Adrenal gland (tissue), 19 donors: ENCODE measurements at places on chromosomes 5 and 9. TPM values are rescaled to one million over a fixed set of nuclear protein-coding genes. Genes with fewer than 3 reads are reported as not detected.

DNA sequence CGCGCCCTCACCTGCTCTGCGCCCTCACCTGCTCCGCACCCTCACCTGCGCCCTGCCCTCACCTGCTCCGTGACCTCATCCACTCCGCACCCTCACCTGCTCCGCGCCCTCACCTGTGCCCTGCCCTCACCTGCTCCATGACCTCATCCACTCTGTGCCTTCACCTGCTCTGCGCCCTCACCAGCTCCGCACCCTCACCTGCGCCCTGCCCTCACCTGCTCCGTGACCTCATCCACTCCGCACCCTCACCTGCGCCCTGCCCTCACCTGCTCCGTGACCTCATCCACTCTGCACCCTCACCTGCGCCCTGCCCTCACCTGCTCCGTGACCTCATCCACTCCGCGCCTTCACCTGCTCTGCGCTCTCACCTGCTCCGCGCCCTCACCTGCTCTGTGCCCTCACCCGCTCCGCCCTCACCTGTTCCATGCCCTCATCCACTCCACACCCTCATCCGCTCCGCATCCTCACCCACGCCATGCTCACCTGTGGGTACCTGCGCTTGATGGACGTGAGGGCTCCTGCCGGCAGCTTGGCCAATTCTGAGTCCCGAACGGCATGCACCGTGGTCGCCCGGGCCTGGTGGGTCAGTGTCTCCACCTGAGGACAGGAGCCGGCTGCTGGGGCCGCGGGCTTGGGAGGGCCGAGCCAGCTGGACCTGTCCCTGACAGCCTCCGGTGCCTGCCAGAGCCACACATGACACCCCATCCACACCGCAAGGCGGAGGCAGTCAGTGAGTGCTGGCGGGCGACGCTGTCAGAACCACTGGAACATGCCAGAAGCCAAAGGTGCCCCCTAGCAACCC lies 35.6 kb upstream of the NSMF start:
- no peaks in the 10 kb centered on the region for H3K36me3 ChIP-seq
- H3K4me1 ChIP-seq: no peaks in the 10 kb centered on the region
- no peaks in the 10 kb centered on the region for H3K27me3 ChIP-seq
- no peak for DNase-seq

LAMC3 gene
- 58.2 TPM for total RNA-seq

LCN15 gene
- not detected for total RNA-seq

DNA sequence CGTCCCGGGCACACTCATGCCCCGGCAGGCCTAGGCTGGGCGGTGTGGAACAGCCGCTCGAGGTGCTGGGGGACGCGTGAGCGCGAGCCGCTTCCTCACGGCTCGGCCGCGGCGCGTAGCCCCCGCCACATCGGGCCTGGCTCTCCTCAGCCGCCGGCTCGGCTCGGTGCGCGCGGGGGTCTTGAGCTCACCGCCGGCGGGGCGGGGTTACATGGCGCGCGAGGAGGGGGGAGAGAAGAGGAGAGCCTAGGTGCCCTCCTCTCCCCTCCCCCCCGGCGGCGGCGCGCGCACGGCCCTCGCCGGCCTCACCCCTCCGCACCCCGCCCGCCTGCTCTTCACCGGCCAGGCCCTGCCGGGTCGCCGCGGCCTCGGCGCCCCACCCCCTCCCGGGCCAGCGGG lies 7.7 kb downstream of the RANBP6 start:
- peak; percentile 84 for DNase-seq
- no peaks in the 10 kb centered on the region for H3K27me3 ChIP-seq
- H3K36me3 ChIP-seq: no peaks in the 10 kb centered on the region
- H3K4me1 ChIP-seq: no peaks in the 10 kb centered on the region

ZDHHC11 gene
- total RNA-seq: 3.6 TPM

GRCh38 chr5:58363461-58364249 lies 96.2 kb downstream of the PLK2 start:
- H3K36me3 ChIP-seq: no peaks in the 10 kb centered on the region
- no peak for DNase-seq
- H3K4me3 ChIP-seq: no peak overlapping the region

DNA sequence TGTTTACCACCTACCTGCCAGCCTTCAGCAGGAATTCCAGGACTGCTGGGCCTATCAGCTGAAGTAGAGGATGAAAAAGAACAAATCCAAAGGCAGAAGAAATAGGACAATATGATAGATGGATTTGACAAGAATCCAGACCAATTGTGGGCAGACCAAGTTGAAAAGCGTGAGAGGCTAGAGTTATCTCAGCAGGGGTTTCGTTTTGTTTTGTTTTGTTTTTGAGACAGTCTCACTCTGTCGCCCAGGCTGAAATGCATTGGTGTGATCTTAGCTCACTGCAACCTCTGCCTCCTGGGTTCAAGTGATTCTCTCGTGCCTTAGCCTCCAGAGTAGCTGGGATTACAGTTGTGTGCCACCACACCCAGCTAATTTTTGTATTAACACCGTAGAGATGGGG lies 113.2 kb downstream of the PALM2AKAP2 start:
- DNase-seq: no peak
- H3K36me3 ChIP-seq: no peaks in the 10 kb centered on the region
- no peaks in the 10 kb centered on the region for H3K4me1 ChIP-seq
- H3K27me3 ChIP-seq: no peaks in the 10 kb centered on the region
- H3K4me3 ChIP-seq: no peak overlapping the region

C5 gene
- 2.7 TPM for total RNA-seq

GRCh38 chr5:22473886-22474285 lies 379.3 kb downstream of the CDH12 start:
- no peaks in the 10 kb centered on the region for H3K4me1 ChIP-seq
- no peaks in the 10 kb centered on the region for H3K27me3 ChIP-seq
- H3K36me3 ChIP-seq: no peaks in the 10 kb centered on the region
- H3K27ac ChIP-seq: no peak overlapping the region
- no peak overlapping the region for H3K4me3 ChIP-seq
- DNase-seq: no peak

DNA sequence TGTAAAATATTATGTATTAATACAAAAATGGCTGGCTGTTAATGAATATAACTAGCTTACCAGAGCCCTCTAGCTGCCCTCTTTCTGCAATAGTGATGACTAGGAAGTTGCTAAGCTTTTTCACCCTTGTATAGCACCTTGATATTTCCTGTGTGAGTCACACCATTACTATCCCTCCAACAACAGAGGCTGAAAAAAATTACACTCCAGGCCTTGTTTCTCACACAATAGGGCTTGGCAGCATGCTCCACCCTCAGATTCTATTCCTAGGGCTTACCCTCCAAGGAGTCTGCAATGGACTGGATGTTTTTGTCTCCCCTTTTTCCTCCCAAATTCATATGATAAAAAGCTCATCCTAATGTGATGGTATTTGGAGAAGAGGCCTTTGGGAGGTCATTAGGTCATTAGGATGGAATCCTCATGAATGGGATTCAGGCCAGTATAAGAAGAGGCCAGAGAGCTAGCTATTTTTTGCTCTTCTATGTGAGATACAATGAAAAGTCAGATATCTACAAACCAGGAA lies 184.6 kb upstream of the MAP1B start:
- H3K27me3 ChIP-seq: no peaks in the 10 kb centered on the region
- no peaks in the 10 kb centered on the region for H3K36me3 ChIP-seq
- H3K27ac ChIP-seq: no peak overlapping the region
- DNase-seq: no peak
- no peak overlapping the region for H3K4me3 ChIP-seq
- H3K4me1 ChIP-seq: no peaks in the 10 kb centered on the region

DNA sequence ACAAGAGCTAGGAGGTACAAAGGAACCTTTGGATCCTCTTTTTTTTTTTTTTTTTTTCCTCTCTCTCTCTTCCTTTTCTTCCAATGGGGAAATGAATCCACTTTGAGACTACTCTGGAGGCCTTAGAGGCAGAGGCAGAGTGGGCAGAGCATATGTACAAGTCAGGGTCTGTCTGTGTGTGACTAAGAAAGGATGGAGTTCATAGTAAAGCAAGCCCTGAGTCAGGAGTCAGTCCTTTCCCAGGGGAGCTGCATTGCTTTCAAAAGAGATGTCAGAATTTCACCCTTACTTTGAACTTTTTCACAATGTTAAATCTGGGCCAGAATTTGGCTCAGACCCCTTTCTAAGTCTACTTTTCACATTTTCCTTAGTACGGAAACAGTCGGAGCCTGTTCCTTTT lies 792.4 kb upstream of the C9orf72 start:
- no peak overlapping the region for H3K4me3 ChIP-seq
- H3K27ac ChIP-seq: no peak overlapping the region
- H3K4me1 ChIP-seq: no peaks in the 10 kb centered on the region
- H3K27me3 ChIP-seq: no peaks in the 10 kb centered on the region

DNA sequence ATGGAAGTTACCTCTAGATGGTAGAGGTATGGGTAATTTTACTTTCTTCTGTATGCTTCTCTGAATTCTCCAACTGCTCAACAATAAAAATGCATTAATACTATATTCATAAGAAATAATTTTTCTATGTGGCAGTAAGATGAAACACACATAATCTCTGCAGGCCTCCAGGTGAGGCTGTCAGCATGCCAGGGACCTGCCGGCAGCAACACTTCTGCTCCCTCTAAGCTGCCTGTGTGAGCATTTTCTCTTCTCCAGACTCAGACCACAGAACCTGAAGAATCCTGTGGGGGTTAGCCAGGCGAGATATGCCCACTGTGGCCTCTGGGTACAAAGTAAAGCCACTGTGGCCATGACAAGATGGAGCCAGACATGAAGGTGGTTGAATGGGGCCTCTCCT lies 316.3 kb downstream of the EBF1 start:
- H3K4me3 ChIP-seq: no peak overlapping the region
- no peaks in the 10 kb centered on the region for H3K36me3 ChIP-seq
- no peak for DNase-seq
- H3K4me1 ChIP-seq: peaks cover 2% of the 10 kb centered on the region

BAAT gene
- total RNA-seq: not detected

DNA sequence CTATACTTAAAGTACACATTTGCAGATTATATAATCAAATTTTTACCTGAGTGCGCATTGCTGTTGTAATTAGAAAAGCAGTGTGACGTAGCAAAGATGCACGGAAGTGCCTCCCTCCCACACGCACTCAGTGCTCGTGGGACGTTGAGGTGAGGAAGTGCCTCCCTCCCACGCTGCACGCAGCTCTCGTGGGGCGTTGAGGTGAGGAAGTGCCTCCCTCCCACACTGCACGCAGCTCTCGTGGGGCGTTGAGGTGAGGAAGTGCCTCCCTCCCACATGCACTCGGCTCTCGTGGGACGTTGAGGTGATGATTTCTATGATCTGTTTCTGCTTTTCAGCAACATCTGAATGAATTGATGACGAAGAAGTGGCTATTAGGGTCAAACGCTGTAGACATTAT lies 21.0 kb downstream of the EXOC3 start:
- no peak for DNase-seq
- H3K27ac ChIP-seq: no peak overlapping the region
- no peak overlapping the region for H3K4me3 ChIP-seq
- peaks cover 70% of the 10 kb centered on the region for H3K36me3 ChIP-seq
- no peaks in the 10 kb centered on the region for H3K4me1 ChIP-seq

DNA sequence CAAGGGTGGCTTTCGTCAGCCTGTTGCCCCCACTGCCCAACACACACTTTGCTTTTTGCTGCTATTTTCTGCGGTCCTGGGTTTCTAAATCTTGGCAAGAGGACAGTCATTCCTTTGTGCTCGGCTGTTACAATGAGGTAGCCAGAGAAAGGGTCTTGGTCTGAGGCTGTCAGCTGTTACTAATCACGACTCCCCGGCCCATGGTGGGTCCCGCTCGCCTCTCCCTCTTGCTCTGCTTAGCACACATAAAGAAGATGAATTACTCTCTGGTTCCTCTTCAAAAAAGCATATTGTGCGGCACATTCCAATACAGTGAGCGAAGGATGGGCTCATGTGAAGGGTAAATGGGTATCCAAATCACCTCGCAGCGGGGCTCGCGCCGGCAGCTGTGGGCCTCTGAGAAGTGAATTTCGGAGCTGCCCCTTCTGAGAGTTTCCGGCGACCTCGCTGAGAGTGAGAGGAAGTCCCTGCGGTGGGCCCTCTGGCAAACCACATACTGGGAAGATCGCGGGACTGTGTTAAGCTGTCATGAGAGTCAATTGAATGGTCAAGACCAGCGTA lies 56.0 kb downstream of the SLC1A3 start:
- no peak overlapping the region for H3K27ac ChIP-seq
- H3K4me3 ChIP-seq: no peak overlapping the region

- H3K4me3 ChIP-seq: no peak overlapping the region
- DNase-seq: no peak
- H3K27ac ChIP-seq: no peak overlapping the region
- H3K36me3 ChIP-seq: no peaks in the 10 kb centered on the region
Observed at GRCh38 chr5:99765011-99765410, 770.2 kb upstream of the FAM174A start.

DNA sequence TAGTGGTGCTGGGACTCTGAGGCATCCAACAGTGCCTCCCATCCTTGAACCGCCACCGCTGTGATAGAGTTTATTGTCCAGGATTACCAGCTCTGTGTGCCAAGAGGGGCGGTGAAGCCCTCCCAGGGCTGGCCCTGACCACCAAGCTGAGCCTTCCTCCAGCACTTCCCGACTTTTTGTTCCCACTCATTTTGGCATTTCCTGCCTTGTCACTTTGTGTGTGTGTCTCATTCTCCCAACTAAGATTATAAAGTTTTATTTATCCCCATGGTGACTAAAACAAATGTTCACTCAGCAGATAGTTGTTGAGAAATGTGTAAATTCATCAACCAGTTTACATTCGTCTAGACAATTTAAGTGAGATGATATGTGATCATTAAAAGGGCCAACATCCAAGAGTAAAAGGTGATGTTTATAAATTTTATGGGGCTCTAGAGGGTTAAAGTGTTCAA lies 2.5 kb downstream of the F2R start:
- H3K4me1 ChIP-seq: peaks cover 27% of the 10 kb centered on the region
- no peaks in the 10 kb centered on the region for H3K36me3 ChIP-seq
- no peak overlapping the region for H3K4me3 ChIP-seq
- no peak overlapping the region for H3K27ac ChIP-seq

DNA sequence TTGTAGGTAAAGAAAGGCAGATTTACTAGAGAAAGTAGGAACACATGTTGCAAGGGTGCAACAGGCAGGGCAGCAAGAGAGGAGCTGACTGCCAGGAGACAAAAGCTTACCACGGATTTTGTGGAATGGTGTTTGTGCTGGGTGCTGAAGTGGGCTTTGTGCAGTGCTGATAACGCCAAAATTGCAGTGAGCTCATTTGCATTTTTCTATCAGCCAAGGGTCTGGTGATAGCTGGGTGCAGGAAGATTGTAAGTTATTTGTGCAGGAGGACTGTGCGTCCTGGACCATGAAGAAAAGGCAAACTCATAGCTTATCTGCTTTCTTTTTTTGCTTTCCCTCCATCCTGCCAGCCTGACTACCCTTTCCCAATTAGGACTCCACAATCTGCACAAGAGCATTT lies 13.6 kb downstream of the CTSL start:
- peaks cover 7% of the 10 kb centered on the region for H3K27me3 ChIP-seq
- no peak overlapping the region for H3K4me3 ChIP-seq
- H3K4me1 ChIP-seq: no peaks in the 10 kb centered on the region
- DNase-seq: no peak

GRCh38 chr5:149702934-149703646 lies 27.0 kb upstream of the PPARGC1B start:
- no peaks in the 10 kb centered on the region for H3K36me3 ChIP-seq
- H3K27me3 ChIP-seq: no peaks in the 10 kb centered on the region
- H3K4me1 ChIP-seq: no peaks in the 10 kb centered on the region
- DNase-seq: no peak
- no peak overlapping the region for H3K27ac ChIP-seq

GRCh38 chr5:80234116-80234948 lies 21.5 kb downstream of the SERINC5 start:
- H3K27ac ChIP-seq: no peak overlapping the region
- H3K4me3 ChIP-seq: no peak overlapping the region
- H3K36me3 ChIP-seq: no peaks in the 10 kb centered on the region
- peaks cover 38% of the 10 kb centered on the region for H3K4me1 ChIP-seq
- H3K27me3 ChIP-seq: no peaks in the 10 kb centered on the region
